ENCODE measurements at places on chromosomes 12 and 14. TPM values are rescaled to one million over a fixed set of nuclear protein-coding genes. Genes with fewer than 3 reads are reported as not detected.
A peak's percentile ranks its signal among the peaks of the same experiment; 100 is the strongest.

- no peak for ATAC-seq
Observed at GRCh38 chr12:24494401-24494800, 454.5 kb downstream of the BCAT1 start.

Gene SFSWAP
- total RNA-seq, result 27.9 TPM

DNA sequence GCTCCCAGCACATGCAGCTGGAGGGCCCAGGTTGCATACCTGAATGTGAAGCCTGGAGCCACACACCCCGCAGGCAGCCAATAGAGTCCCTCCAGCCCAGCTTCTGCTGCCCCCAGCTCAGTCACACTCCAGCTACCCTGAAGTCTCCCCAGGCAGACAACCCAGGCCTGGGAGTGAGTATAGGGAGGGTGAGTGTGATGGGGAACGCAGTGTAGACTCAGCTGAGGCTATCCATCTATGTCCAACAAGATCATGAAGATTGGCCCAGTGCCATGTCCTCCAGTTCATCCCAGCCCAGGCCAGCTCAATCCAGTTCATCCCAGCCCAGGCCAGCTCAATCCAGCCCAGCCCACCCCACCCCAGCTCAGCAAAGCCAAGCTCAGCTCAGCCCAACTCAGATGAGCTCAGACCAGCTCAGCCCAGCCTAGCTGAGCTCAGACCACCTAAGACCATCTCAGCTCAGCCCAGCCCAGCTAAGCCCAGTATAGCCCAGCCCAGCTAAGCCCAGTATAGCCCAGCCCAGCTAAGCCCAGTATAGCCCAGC is 330.4 kb downstream of the TMEM121 start:
- no peak for ATAC-seq

DNA sequence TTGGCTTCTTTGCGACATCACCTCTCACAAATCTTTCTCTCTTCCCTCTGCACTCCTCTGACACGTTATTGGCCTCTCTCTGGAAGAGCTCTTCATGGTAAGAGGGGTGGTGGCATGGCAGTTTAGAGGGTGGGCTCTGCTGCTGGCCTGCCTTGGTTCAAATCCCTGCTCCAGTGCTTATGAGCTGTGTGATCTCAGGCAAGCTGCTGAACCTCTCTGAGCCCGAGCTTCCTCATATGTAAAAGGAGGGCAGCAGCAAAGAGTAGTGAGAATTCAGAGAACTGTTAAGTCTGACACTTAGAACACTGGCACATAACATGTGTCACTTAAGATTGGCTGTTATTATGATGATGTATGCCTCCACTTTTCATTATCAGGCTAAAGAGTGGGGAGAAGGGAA is 118.3 kb downstream of the RBM19 start:
- no peak for ATAC-seq

DNA sequence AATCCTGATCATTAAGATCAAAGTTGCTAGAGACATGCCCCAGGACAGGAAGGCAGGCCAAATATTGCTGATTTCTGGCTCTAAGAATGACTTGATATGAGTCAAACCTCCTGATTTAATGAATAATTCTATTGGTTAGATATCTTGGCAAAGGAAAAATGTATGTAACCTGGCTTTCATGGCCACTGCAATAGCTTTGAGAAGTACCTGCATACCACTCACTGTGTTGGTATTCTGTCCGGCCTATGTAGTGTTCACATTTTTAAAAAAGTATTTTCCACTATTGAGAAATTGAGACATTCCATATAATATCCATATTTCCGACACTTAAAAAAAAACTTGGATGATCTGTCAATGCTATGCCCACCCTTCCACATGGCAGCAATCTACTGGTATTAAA is 283.1 kb upstream of the SOX5 start:
- ATAC-seq, result no peak

Gene WIF1
- total RNA-seq, result 3.0 TPM

Gene TRIAP1
- 18.4 TPM for total RNA-seq

Gene RNASE2
- total RNA-seq, result 7.2 TPM

GRCh38 chr14:26463136-26463535 is 134.7 kb downstream of the NOVA1 start:
- no peak for ATAC-seq

DNA sequence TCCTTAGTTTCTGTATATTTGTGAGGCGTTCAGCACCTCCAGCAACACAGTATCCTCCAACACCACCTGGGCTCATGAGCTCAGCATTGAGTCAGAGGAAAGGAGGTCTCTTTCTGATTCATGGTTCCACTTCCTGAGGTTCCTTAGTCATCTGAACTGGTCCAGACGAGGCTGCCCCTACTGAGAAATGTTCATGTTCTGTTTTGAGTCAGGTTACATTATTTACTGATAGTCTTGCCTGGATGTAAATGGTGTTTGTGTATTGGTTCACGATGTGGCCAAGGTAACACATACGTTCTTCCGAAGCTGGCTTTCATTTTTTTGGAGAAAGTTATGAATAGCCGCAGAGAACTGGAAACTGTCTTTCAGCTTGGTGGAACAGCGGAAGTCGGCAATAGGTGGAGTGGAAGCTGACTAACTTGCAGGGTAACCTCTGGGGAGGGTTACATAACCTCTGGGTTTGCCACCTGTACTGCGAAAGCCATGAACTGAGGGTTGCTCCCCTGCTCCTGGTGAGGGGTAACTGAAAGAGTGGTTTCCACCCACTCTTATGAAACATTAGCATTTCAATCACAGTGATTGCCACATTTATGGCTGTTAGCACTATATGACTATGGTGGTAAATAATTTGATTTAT is 42.2 kb upstream of the MANSC4 start:
- ATAC-seq, result no peak

DNA sequence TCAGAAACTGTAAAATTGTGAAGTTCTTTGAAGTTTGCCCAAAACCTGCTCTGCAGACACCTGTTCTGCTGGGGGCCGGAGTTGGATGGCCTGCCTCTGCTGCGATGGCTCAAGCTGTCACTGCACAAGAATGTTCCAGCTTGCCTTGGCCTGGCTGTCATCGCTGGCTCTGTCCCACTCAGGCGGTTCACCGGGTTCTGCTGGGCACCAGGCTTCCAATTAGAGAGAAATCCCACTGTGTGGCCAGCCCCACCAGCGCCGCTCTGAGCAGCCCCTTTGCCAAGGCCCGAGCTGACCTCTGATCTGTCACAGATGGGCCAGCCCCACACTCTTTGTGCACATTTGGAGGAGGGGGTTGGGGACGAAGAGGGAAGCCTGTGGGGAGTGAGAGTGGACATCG is 71.7 kb upstream of the GPATCH2L start:
- ATAC-seq, result no peak

- ATAC-seq, result no peak
Observed at GRCh38 chr12:31234053-31234840, 91.7 kb downstream of the SINHCAF start.

DNA sequence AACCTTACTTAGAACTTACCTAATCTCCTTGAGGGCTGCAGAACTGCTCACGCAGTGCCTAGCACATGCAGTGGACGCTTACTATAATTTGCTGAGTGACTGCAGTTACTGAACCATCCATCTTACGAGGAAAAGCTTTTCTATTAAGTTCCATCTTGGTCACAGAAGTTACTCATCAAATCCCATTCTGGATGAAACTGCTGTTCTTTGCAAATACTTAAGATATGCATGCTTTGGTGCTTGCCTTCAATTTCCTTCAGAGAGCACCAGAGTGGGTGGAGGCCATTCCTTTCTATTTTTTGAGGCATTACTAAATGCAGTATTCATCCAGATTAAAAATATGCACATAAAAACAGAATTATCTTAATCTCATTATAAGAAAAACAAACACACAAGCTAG is 17.7 kb upstream of the PELI2 start:
- ATAC-seq, result no peak

GRCh38 chr12:10393291-10393690 is 3.5 kb upstream of the KLRK1 start:
- ATAC-seq, result no peak

GRCh38 chr14:77372304-77372841 is 4.5 kb downstream of the TMED8 start:
- no peak for ATAC-seq

DNA sequence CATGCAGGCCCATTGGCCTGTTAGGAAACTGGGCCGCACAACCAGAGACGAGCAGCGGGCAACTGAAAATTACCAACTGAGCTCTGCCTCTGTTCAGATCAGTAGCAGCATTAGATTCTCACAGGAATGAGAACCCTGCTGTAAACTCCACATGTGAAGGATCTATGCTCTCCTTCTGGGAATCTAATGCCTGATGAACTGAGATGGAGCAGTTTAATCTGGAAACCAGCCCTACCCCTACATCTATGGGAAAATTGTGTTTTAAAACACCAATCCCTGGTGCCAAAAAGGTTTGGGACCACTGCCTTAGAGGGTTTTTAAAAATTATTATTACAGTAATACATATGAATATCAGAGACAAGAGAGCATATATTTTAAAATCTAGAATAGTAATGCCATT is 1144.5 kb downstream of the FSCB start:
- no peak for ATAC-seq

DNA sequence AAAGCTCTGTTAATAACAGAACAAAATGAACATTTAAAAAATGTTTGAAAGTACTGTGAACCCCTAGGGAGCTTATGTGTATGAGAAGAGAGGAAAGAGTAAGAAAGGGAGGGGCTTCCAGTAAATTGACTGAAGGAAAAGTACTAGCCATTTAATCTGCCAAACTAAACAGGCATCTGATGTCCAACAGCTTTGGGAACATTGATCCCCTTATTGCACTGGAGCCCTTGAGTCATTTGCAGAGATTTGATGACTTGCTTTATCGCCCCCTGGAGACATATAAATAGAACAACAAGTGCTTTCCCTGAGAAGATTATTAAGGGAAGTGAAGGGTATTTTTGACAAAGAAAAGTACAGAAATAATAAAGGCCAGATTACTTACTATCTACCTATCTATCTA is 319.3 kb upstream of the NOVA1 start:
- ATAC-seq, result peak; percentile 91

DNA sequence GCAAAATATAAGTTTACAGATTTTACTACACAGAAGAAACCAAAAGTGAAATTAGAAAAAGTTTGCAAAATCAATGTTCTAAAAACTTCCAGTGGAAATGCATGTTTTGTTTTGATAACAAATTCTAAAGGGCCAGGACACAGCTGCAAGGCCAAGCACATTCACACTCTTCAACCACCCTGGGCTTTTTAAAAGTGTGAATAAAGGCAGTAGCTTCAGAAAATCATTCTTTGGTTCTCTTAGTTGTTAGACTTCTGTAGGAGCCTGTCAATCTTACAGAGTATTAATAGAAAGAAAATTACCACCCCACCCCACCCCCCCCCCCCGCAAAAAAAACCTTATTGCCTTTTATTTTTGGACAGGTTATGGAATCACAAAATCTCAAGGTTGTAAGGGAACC is 105.2 kb upstream of the EGLN3 start:
- no peak for ATAC-seq

GRCh38 chr12:1552171-1552570 is 42.2 kb downstream of the FBXL14 start:
- no peak for ATAC-seq

DNA sequence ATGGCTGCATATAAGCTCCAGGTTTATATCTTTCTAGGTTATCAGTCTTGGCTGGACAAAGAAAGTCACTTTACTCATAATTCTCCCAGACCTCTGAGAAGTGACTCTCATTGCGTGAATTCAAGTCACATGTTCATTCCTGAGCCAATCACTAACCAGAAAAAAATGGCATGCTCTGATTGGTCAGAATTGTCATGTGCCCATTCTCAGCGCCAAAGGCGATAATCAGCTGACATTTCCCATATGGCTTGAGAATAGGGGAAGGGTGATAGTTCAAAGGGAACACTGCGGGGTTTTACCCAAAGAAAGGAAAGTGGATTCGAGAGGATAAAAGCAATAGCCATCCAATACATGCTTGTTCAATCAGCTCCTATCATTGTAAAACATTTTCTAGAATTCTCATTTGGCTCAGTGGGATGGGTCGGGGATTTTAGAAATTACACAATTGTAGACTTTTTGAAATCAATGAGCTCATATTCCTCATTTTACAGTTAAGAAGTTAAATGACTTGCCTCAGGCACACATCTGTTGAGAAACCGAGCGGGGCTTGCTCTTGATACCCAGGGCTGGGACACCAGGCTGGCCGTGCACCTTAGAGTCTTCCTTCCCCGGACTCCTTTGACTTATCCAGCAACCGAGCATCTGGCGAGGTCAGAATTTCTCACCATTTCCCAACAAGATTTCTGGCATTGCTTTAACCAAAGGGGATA is 454.0 kb upstream of the TBX3 start:
- ATAC-seq, result no peak

GRCh38 chr14:30387871-30388270 is 171.1 kb upstream of the G2E3 start:
- no peak for ATAC-seq

Gene ETFBKMT
- total RNA-seq, result 3.7 TPM

Gene NR1H4
- not detected for total RNA-seq

GRCh38 chr12:54052438-54053002 is 1.1 kb upstream of the HOXC4 start:
- ATAC-seq, result no peak

- ATAC-seq, result peak; percentile 78
Observed at GRCh38 chr12:109264095-109264942, 44.8 kb downstream of the FOXN4 start.

GRCh38 chr14:24389226-24389848 is 9.5 kb upstream of the NYNRIN start:
- ATAC-seq, result no peak

Gene GALNT8
- 1.4 TPM for total RNA-seq

Gene TAC3
- total RNA-seq, result not detected
